Stimulated activated CD4-positive, alpha-beta T cell treated with anti-CD3 and anti-CD28 coated beads, Interleukin-12 subunit alpha, Interleukin-12 subunit beta, amount 100 ng/mL, for 48 hours (primary cell): ENCODE measurements at places on chromosomes 2 and 18.

DNA sequence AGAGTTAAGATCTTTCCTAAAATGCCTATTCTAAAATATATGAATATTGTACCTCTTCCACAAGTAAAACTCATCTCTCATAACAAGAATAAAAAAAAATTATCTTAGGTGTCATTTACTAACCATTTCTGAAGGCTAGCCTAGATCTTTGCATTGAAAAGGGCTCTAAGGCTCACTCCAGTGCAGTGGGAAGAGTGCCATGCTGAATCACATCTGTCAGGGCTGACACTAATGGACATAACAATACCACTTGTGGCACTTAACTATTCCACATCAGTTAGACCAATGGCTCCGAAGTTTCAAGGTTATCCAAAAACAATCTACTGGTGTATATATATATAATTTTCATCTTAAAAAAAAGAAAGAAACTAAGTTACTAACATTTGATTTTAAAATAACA is 130.2 kb downstream of the EXOC6B start:
- no peak for DNase-seq

DNA sequence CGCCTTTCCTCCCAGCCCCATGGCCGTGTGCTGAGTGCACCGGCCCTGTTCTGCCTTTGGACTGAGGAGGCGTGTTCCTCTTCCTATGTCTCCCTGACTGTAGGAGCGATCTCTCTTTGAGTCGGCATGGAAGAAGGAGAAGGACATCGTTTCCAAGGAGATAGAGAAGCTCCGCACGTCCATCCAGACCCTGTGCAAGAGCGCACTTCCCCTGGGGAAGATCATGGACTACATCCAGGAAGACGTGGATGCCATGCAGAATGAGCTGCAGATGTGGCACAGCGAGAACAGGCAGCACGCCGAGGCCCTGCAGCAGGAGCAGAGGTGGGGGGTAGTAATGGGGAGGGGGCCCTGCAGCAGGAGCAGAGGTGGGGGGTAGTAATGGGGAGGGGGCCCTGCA is 29.4 kb upstream of the ASB1 start:
- DNase-seq, result no peak

- DNase-seq, result no peak
Measured at GRCh38 chr18:11336241-11336640, 186.9 kb upstream of the PIEZO2 start.

GRCh38 chr2:203664029-203664755 is 42.2 kb upstream of the CD28 start:
- DNase-seq, result no peak

GRCh38 chr2:203659331-203660049 is 46.9 kb upstream of the CD28 start:
- DNase-seq, result no peak

DNA sequence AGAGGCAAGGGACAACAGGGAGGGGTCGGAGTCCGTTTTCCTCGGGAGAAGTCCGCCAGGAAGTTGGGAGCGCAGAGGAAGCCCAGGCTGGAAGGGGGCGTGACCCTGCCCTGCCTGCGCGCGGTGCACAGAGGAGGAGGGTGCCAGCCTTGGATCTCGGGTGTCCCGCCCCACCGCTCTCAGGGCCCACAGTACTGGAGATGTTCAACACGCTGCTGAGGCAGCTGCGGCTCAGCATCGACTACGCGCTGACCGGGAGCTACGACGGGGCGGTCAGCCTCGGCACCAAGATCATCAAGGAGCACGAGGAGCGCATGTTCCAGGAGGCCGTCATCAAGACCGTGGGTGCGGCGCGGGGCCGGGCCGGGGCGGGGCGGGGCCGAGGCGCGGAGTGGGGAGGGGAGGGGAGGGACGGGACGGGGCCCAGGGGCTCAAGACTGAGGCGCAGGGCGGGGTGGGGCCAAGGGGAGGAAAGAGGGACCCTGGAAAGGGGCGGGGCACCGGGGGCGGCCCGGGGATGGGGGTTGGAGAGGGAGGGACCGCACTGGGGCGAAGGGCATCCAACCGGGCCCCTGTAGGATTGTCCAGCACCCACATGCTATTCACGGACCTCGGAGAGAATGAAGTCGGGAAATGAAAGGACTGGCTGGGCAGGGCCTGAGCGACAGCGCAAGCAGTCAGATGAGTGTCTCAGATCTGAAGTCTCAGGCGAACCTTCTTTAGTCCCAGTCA is 36.6 kb downstream of the POMC start:
- no peak for DNase-seq

GRCh38 chr2:235636546-235636945 is 142.7 kb downstream of the AGAP1 start:
- DNase-seq, result no peak

GRCh38 chr2:20164061-20164733 is 60.7 kb downstream of the SDC1 start:
- DNase-seq, result no peak

DNA sequence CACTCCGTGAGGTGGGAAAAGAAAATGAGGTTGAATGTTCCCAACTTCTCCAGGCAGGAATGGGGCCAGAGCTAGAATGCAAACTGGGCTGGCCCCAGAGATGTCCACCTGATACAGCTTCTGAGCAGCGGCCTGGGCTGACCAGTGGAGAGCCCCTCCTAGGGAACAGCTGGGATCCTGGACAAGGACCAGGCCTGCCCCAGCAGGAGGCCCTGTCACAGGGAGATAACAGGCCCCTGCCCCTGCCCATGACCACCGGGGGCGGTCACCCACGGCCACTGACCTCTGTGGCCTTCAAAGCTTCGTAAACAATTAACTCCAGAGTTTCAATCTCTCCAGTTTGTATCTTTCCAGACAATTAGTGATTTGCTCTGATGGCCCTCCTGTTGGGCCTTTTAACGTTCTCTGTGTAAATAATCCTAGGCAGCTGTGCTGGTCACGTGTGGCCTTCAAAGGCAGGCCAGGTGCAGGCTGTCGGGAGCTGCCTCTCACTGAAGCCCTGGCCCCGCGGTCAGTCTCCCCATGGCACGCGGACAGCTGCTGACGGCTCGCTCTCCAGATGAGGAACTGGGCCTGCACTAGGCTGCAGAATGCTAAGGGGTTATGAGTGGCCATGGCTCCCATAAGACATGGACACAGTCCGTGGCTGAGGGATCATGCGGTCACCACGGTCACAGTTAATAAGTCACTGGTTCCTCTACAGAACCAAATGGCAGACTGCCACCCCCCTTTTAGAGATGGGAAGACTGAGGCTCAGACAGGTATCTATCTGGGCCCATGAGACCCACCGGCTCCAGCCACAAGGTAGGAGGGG is 9.2 kb downstream of the HS6ST1 start:
- DNase-seq, result no peak

GRCh38 chr2:191714925-191715324 is 37.0 kb downstream of the NABP1 start:
- no peak for DNase-seq

DNA sequence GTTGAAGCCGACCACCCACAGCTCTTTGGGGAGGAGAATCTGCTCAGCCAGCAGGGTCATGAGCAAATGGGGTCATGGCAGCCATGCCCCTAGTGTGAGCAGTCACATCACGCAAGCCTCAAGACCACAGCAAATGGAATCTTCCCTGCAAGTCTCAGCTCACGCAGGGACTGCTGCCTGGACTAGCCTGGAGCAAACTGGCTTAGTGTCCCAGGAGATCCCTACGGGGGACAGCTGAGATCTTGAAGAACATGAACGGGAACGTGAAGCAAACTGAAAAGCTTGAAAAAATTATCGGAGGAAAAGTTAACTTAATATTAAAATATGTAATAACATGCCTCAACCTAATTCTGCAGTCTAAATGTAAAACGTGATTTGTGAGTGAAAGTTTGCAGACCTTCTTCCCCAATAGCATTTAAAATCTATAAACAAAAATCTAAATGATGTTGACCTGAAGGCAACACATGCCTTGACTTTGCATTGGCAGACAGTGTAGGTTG is 118.4 kb downstream of the FAM124B start:
- DNase-seq, result no peak

GRCh38 chr18:50218432-50219197 is 23.7 kb upstream of the MYO5B start:
- no peak for DNase-seq

DNA sequence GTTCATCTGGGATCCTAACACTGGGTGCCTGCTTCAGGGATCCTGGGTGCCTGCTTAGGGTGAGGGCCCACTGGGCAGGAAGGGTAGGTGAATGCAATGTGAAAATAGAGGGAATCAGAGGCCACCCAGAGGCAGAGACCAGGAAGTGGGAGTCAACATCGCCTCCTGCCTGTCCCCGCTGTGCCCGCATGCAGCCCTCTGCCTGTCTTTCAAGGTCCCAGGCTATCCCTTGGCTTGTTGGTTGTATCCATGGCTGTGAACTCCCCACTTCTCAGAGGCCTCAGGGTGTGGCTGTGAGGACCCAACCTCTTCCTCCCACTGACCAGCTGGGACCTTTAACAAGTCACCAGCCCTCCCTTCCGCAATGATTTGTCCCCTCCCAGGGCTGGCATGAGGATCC is 26.5 kb downstream of the PSD4 start:
- no peak for DNase-seq

GRCh38 chr2:105593221-105593967 is 151.3 kb upstream of the NCK2 start:
- no peak for DNase-seq

DNA sequence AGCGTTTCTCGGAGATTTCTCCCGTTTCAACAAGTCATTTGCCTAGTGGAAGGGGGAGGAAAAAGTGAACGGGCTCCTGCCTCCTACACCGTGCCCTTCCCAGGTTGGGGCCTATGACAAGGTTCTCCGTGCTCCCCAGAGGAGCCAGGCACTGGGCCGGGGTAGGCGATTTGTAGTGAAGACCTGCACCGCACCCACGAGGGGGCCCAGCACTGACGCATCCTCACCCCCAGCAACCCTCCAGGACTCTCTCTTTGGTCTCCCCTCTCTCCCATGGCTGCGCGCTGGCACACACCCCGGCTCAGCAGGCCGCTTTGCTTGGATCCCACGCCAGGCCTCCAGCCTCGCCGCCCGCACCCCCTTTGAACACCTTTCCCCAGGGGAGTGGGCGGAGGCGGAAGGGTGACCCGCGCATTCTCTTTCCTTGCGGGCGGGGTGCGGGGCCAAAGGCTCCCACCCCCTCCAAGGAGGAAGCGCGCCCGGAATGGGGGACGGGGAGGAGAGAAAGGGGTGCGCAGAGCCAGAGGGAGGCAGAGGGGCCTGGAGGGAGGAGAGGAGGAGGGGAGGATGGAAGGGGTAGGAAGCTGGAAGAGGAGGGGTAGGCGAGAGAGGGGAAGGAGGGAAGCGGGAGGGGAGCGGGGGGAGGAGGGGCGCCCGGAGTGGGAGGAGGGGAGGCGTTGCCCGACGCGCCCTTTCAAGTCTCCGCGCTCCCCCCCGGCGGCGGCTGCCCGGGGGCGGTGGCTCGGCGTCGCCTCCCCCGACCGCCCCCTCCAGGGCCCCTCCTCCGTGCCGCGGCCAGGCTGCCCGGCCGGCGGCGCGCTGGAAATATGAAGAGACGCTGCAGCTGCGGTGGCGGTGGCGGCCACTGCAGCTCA is at the start of gene APCDD1:
TSS of gene APCDD1 (plus strand) at position 830 of the 875 bp plus-strand sequence. CDS start 347 bp downstream, outside the sequence.
- DNase-seq, result no peak

- DNase-seq, result no peak
Measured at GRCh38 chr2:37458133-37458532, 113.7 kb downstream of the QPCT start.

DNA sequence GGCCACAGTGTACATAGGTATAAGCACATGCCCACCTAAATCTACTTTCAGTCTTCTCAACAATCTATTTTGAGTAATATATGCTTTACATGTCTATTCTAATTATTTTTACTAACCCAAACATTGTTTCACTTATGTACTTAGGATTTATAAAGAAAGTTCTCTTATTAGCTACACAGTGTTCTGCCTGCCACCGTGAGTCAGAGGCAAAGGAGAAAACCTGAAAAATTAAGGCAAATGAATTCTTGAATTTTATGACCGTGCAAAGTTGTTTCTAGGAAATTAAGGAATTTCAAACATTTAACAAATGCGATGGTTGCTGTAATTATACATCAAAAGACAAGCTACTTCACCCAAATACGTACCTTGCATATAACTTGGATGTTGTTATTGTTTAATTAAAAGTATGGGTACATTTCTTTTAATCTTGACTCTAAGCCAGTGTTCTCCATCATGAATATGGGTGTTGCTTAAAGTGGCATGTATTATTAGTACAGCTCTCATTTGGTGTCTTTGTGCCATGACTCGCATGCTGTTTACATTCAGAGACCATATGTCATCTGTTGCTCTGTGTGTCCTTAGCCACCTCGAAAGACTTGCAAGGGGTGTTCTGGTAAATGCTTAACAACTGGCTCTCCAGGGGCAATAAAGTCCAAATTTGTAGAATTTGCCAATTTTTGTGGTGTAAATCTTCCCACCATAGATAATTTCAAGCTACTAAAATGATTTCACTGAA is 154.3 kb upstream of the FN1 start:
- DNase-seq, result no peak

- DNase-seq, result no peak
Measured at GRCh38 chr18:44937960-44938719, 257.5 kb downstream of the SETBP1 start.

DNA sequence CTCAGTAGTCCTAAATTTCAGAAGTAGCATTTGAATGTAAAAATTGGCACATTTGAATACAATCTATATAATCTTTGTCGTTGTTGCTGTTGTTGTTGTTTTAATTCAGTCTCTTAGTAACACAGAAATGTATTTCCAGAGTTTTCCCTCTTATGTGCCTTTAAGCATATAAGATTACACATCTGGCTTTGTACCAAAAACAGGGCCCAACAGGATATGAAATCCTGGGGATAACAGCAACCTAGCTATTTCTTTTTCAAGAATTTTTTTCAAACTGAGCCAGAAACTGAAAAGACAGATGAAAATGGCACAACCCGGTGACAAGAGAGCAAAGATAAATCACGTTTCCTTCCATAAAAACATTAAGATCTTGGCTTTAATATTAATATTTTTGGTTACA is 906.7 kb downstream of the NRXN1 start:
- DNase-seq, result no peak

DNA sequence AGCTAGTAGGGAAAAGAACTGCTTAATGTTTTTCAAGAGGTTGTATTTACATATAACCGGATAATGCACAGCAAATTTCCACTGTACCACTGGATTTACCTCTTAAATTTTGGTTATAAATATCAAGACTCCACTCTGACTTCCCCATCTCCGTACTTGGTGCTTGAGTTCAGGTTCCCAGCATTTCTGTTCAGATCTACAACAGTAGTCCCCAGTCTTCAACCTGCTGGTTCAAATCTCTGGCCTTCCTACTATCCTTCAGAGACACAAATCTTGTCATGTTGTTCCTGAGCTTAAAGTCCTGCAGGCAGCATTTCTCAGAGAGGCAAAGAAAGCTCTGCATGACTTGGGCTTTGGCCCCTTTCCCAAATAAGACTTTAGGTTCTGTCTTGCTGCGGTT is 392.6 kb upstream of the ATP5MC3 start:
- no peak for DNase-seq

DNA sequence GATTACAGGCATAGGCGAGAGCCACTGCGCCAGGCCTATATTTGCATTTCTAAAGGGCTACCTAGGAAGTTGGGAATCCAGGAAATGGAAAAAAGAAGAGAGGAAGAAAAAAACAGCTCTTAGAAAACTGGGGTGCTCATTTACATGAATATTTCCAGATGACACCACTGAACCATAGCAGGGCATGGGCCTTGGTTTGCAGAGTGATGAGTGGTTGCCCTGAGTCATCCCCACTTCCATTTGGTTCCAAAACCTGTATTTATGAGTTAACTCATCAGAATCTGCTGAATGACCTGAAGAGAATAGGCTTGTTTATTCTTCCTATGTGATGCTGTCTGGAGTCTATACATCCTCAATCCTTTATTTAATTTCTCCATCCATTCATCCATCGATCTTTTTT is 36.2 kb downstream of the EHD3 start:
- no peak for DNase-seq
